ENCODE measurements at places on chromosomes 5 and 9. TPM values are rescaled to one million over a fixed set of nuclear protein-coding genes. Genes with fewer than 3 reads are reported as not detected.

- DNase-seq: no peak
Measured at GRCh38 chr9:87236546-87236945, 261.1 kb upstream of the DAPK1 start.

Gene KCNV2
- total RNA-seq: not detected

GRCh38 chr9:124373851-124374250 is 41.4 kb downstream of the PSMB7 start:
- no peak for DNase-seq

Gene BAAT
- 0.53 TPM for total RNA-seq

DNA sequence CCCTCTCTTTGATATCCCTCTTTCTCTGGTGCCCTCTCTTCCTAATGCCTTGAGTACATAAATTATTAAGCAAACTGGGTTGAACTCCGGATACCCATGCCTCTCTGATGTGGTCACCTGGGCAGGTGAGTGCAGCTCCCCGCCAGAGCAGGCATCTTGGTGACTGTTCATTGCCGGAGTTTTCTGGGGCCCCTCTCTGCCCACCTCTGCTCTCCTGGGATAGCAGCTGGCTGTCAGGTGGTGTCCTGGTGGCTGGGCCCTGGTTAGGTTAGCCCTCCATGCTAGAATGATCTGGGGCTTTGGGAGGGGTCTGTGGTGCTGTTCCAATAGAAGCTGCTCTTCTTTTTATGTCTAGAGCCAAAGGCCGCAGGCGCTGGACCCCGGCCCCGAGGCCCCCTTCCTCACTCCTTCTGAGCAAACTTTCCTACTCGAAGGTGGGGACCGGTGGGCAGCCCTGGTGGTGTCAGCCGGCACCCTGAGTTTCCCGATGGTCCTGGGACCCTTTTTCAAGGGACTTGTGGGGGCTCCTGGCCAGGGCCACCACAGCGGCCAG is 4.9 kb upstream of the SCGB3A1 start:
- DNase-seq: no peak

Gene C5orf52
- not detected for total RNA-seq

DNA sequence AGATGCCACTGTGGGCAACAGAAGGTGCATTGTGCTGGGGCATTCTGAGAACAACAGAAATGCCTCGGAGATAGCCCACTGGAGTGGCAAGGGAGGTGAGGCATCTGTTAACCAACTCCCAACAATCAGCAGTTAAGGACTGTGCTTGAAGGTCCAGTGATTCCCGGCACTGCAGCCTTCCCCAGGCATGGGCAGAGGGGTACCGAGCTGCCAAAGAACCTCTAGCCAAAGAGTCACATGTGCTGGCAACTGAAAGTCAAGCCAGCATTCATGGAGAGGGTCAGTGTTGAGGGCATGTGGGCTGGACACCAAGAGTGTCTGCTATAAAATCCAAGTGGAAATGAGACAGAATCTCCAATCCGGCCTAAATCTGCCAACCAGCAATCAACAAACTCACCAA is 149.6 kb downstream of the ASTN2 start:
- DNase-seq: no peak

DNA sequence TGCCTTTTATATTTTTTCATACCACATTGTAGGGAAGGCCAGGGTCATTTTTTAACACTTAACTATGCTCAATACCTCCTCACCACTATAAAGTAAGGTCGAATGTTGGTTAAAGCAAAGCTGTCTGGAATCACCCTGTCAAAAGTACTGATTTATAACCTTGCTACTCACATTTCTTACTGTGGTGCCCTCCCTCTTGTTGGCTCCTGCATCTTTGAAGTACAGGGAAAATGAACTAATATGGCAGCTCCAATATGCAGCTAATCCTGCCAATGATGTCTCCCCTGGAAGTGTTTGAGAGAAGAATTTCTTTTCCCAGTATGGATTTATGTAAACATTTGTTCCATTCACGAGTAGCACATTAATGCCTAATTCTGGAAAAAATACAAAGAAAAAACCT is 108.4 kb upstream of the RPS23 start:
- DNase-seq: no peak

- DNase-seq: no peak
Measured at GRCh38 chr9:127233550-127233949, 31.0 kb upstream of the GARNL3 start.

DNA sequence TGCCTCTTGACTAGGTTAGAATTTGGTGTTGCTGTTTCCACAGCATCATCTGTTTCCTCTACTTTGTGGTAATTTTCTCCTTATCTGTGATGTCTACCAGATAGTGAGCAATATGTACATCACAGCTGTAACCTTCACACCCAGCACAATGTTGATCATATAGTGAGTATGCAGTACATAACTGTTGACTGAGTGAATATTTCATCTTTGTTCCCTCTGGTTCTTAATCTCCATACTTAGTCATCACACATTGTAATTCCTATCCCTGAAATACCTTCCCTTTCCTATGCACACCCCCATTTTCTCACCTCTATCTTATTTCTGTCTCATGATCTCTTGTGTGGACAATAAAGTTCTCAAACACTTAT is 115.9 kb downstream of the KIF4B start:
- DNase-seq: no peak

- no peak for DNase-seq
Measured at GRCh38 chr9:89446961-89447310, 51.0 kb downstream of the SEMA4D start.

Gene STC2
- 25.7 TPM for total RNA-seq

DNA sequence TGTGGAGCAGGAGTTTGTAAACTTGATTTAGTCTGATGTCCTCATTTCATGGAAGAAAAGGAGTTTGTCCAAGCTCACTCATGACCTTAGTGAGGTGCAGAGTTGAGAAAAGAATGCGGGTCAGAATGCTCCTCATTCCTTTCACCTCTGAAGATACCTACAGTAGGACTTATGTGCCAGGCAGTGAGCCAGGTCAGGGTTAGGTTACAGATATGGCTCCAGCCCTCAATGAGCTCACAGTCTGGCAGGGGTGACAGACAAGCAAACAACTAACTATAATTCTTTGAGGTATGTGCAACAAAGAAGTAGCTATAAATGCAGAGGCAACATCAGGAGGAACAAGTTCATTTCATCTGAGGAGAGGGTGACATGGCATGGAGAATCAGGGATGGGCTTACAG is 102.5 kb downstream of the SPATA31D1 start:
- no peak for DNase-seq

Gene TEX48
- not detected for total RNA-seq

- DNase-seq: no peak
Measured at GRCh38 chr9:90301277-90301653, 341.4 kb downstream of the DIRAS2 start.

GRCh38 chr9:112063151-112063550 is 111.9 kb downstream of the SUSD1 start:
- DNase-seq: no peak

Gene RETREG1
- total RNA-seq: 11.6 TPM

Gene PFN3
- not detected for total RNA-seq

Gene PHPT1
- 199 TPM for total RNA-seq

Measured in type B pancreatic cell (in vitro differentiated cells).